ENCODE measurements at places on chromosomes 7 and 10.

DNA sequence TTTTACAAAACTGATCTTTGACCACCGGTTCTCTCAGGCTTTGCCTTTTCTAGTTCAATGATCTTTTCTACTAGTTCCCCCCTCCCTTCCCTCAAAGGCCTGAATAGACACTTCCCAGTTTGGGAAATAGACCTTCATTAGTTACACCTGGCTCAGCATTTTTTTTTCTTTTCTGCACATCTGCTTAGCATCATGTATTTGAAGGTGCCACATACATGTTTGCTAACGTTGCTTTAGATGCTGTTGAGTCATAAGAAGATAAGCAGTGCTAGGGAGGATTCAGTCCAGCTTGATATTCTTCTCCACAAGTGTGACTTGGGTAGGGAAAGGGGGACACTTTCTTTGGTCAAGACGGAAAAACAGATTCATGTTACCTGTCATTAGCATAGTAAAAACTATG is 78.3 kb downstream of the BICC1 start:
- DNase-seq: no peak

DNA sequence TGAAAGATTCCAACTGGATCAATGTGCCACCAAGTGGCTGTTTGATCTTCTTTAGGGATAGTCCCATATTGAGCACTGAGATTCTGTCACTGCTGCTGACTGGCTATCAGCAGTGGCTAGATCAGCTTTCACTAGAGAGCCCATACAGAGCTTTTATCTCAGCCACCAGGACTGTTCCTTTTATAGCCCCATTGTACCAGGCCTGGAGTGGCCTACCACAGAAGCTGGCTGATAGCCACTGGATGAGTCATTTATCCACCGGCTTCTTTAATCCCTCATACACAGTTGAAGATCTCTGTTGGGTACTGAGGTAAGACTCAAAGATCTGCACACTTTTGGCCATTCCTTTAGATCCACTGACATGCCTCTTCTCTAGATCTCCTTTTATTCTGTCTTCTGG is 1101.1 kb downstream of the SORCS3 start:
- DNase-seq: no peak

GRCh38 chr7:21544715-21545114 is 1.9 kb downstream of the DNAH11 start:
- DNase-seq: no peak

GRCh38 chr10:103692436-103692951 is 162.9 kb downstream of the SH3PXD2A start:
- DNase-seq: no peak

GRCh38 chr7:89023877-89024276 is 228.3 kb upstream of the TEX47 start:
- DNase-seq: no peak

GRCh38 chr7:2497500-2498336 is 21.5 kb upstream of the GRIFIN start:
- no peak for DNase-seq

DNA sequence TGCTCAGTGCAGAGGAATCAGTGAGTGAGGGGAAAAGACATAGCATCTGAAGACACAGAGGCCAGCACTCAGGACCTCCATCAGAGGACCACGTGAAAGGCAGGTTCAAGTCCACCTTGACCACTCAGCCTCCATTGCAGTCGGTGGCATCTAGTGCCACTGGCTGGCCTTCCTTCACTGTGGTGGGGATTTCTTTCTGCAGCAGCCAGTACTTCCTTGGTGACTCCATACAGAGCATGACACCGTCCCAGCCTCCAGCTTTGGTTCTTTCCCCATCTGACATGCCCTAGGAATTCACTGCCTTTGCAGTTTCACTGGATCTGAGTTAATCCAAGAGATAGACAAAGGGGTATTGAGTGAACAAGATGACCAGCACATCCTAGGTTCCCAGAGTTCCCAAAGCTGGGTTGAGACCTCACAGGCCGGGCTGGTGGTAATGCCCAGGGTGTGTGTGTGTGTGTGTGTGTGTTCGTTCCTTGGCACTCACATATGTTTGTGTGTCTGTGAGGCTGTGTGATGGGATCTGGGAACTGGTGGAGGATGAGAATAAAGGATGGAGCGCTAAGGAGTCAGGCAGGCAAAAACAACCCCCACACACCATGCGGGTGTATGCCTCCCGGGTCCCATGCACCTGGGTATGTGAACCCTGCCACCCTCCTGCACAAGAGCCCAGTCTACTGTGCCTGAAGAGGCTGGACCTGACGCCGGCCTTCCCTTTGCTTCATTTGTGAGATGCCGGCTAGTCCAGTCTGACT is 57.8 kb downstream of the SYPL1 start:
- DNase-seq: no peak

- DNase-seq: no peak
These were observed 658 bp upstream of the FZD8 start for GRCh38 chr10:35642793-35643114.

GRCh38 chr7:48691788-48692187 is 232.6 kb upstream of the CDC14C start:
- no peak for DNase-seq

DNA sequence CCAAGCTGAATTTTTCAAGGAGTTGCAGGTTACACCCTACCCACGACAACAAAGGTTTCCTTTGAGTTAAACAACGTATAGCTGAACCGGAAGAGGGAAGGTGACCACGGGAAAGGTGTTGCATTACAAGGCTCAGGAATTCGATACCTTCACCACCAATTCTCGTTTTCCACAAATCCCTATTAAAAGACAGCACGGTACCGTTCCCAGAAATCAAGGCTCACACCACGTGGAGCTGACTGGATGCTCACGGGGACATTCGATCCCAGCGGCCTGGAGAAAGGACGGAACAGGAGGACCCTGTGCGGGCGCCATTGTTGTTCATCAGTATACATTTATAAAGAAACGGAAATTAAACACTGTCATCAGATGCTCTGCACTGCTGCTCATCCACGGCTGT is 56.4 kb downstream of the CTBP2 start:
- DNase-seq: no peak

GRCh38 chr10:3619241-3619640 is 165.8 kb downstream of the KLF6 start:
- no peak for DNase-seq

DNA sequence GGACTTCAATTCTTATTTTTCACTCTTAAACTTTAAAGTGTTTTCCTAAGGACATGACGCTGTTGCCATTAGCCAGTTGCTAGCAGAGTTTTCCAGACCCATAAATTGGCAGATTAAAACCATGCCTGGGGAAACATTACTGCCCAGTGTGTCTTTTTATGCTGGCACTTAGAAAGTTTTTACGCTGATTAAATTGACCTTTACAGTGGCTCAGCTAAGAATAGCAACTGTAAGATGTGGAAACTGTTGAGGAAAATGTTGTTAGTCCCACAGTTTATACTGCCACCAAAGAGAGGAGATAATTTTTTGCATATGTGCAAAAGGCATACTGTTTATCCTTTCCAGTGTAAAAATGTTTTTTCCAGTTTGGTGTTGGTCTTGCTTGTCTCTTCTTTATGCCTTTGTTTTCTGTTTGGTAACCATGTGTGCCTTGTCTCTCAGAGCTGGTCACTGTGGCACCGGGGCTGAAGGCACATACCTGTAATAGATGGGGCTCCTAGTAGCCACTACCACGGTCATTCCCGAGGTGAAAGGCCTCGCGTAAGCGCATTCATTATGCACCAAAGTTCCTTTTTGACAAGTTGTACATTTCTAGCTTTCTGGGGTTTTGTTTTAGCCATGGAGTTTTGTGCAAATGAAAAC is 45.3 kb downstream of the CYP17A1 start:
- DNase-seq: no peak

- DNase-seq: no peak
These were observed 2.0 kb upstream of the NRAP start for GRCh38 chr10:113665806-113666354.

DNA sequence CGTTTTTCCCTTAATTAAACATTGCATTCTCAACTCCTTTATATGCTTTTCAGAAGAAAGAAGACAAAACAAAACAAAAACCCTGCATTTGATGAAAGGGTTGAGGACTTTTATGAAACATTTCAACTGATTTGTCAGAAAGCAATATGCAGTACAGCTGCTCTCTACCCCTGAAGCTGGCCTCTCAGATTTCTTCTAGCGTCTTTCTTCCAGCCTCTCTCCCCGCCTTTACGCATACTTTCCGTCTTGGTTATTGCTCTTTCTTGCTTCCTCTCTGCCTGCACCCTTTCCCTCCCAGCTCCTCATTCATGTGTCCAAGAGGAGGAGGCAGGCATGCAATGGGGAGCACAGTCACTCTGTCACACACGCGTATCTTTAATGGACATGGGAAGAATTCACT is 91.0 kb upstream of the COL1A2 start:
- no peak for DNase-seq

GRCh38 chr10:132106431-132106830 is 40.7 kb downstream of the JAKMIP3 start:
- DNase-seq: no peak

DNA sequence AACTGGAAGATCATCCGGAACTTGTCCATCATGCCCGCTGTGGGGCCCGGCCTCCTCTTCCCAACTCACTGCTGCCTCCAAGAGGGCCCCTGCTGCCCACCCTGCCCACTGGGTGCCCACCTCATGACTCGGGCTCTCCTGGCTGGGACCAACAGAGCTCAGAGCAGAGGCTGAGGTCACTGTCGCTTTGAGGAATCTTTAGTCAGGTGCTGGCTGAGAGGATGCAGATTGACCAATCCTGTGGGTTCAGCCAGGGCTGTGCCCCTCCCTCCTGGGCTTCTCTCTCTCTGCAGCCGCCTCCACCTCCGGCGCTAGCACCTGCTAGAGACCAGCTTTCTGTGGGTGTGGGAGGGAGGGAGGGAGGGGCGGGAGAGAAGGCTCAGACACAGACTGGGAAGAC is at the start of gene CALHM1:
Gene CALHM1 (minus strand): TSS at position 181 of the 400 bp plus-strand sequence. CDS start 149 bp downstream, at position 32.
- DNase-seq: no peak

DNA sequence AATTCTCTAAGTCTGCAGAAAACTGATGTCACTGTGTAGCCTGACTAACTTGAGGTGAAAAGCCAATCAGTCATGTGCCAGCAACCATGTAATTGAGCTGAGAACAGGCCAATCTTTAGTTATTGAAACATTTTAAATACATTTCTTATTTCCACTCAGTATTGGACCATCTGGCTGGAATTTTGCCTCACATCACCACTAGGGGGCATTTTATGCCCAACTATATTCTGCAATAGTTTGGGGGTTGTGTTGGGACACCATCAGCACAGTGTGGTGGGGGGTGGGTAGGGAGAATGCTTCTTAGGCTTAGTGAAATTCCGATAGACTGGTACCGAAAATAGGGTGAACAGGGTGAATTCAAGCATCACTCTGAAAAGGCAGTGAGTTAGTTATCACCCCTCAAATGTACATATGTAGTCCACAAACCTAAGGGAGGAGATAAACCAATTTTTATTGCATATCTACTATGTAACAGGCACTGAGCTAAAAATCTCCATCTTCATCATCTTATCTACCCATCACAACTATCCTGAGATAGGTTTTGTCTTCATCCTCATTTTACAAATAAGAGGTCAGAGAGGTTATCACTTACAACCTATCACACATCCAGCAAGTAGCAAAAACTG is 17.8 kb downstream of the NPSR1 start:
- no peak for DNase-seq

DNA sequence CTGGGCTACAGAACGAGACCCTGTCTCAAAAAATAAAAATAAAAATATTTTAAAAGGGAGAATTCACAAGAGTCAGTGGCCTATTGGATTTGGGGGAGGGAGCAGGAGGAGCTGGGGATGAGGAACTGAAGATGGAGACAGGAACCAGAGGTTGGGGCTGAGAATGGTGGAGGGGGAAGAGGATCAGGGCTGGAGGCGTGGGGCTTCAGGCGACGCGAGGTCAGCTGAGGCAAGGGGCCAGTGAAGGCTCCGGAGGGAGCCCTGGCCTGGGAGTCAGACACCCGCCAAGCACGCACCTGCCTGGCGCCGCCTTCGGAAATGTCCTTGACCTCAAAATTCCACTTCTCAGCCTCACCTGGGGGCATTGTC is 671 bp upstream of the CLEC2L start:
- DNase-seq: no peak

GRCh38 chr7:104174798-104175197 is 33.0 kb downstream of the ORC5 start:
- no peak for DNase-seq

DNA sequence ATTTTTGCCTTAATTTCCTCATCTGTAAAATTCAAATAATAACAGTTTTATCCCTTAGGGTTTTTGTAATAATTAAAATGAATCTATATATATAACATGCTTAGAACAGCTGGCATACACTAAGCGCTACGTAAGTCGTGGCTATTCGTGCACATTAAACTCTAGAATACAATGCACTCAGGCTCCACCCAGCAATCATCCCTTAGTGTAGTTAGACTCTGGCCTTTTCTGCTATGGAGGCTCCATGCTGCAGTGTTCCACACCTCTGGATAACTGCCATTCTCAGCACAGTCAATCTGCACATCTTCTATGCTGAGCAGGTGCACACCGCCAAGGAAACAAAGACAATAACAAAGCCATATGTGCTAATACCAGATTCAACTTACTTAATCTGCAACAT is 92.9 kb downstream of the IPMK start:
- DNase-seq: no peak

DNA sequence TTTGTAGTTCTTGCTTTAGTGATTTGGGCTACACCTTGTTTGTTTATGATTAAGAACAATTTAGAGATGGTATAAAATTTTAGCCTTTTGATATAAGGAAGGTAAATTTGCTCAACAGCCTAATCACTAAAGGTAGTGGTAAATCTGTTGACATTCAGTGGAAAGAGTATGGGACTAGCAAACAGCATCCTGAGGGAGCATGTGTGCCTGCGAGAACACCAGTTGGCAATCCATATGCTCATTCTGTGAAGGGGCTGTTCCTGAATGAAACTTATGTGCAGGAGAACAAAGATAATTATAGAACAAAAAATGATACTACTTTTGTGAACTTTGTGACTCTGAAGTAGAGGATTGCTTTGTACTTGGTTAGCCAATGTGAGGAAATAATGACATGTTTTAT is 44.0 kb downstream of the CAPZA2 start:
- DNase-seq: no peak

Data from activated CD4-positive, CD25-positive, alpha-beta regulatory T cell treated with anti-CD3 and anti-CD28 coated beads, Interleukin-2, amount 50 U/mL, for 16 hours (primary cell).